Hepatic stellate cell (primary cell): ENCODE measurements at places on chromosomes 16 and 17.
A peak's percentile ranks its signal among the peaks of the same experiment; 100 is the strongest.

DNA sequence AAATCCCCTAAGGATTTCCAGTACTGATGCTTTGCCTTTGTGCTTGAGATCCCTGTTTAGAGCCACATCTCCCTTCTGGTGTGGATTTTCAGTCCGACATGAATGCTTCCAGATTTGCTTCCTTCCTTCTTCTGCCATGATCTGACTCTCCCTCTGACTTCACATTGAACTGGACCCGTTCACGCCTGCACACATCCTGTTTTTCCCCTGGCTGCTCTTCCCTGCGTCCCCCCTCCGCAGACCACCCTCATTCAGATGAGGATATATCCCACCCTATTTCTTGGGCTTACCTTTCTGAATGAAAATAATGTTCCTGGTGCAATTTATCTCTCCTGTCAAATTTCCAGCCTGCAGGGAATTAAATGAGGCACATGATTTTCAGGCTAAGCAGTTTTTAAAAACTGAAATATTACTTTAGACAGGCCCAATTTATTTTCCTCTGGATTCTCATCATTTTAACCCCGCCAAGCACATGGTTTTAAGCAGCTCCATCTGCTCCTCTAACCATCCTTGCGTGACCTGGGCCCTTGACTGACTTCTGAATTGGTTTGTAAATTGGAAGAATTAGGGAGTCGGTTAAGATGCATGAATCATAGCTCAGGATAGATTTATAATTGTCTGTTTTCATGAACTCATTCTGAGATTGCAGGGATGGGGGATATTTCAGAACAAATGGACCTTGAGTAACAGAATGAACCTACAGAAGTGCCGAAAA is 59.2 kb downstream of the BMERB1 start:
- peak; percentile 28 for DNase-seq

GRCh38 chr17:76193591-76193990 is 46.7 kb downstream of the RNF157 start:
- DNase-seq = no peak

DNA sequence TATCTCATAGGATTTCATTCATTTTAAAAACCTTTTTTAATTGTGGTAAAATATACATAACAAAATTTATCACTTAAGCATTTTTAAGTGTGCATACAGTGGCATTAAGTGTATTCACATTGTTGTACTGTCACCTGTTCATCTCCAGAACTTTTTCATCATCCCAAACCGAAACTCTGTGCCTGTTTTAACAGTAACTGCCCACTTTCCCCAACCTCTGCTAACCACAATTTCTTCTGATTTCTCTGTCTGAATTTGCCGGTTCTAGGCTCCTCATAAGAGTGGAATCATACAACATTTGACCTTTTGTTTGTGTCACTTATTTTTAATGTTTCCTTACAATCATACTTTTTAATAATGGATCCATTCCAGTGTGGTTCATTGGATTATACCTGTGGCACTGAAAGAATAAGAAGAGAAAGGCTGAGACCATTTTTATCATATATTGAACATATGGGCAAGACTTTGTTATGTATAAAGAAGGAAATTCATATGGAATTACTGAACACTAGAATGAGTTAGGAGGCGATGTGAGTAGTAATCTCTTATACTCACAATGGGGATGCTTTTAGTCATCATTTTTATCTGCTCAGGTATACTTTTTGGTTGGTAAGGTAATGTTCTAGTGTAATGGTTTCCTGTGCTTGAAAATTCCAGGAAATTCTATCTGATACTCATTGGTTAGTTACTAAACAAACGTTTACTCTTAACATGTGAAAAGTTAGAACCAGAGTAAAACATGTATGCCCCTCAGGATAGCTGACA is 10.8 kb downstream of the CYLD start:
- DNase-seq = no peak

DNA sequence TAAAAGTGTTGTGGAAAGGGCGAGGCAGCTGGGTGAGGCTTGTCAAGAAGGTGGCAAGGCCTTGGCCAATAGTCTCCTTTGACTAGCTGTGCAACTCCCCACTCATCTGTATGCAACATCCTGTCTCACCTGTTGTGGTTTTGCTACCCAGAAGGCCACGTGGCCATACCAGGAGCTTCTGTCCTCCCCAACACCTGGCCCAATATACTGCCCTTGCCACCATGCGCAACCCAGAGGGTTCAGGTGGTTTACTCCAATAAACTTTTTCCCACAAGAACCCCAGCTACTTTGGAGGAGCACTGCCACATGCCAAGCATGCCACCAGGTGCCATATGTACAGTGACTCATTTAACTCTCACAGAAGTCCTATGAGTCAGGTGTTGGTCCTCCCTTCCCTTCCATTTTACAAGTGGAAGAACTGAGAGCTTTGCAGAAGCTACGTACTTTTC is 10.2 kb downstream of the MYO19 start:
- DNase-seq = no peak

DNA sequence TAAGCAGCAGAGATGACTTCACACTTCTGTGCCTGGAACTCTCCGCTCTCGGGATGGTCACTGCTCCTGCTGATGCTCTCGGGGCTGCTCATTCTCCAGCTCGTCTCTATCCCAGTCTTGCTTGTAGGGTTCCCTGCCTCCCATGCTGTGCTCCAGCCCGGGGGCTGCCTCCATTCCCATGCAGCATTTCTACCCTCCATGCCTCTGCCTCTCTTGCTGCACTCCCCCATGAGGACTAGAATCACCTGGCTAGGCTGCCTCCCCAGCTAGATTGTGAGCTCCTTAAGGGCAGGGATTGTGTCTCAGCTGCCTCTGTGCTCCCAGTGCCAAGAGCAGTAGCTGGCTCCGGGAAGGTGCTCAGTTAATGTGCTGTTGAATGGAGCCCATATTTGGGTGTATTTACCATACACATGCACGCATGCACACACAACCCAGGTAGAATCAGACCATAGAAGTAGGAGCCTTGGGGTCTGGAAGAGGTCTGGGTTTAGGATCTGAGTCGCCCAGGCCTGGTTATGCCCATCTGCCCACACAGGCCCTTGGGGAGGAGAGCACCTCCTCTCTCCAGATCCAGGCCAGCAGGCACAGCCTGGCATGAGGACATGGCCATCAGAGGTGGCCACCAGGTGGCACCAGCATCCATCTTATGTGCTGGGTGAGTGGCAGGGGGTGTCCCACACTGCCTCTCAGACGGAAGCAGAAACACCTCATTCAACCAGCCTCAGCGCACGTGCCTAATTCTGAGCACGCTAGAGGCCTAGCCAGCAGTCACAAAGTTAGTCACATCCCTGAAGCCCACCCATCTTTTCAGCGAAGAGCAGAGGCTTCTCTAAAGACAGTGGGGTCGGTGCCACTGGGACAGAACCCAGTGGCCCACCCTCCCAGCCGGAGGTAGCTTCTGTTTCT is 9.3 kb downstream of the GIT1 start:
- peak; percentile 95 for DNase-seq

DNA sequence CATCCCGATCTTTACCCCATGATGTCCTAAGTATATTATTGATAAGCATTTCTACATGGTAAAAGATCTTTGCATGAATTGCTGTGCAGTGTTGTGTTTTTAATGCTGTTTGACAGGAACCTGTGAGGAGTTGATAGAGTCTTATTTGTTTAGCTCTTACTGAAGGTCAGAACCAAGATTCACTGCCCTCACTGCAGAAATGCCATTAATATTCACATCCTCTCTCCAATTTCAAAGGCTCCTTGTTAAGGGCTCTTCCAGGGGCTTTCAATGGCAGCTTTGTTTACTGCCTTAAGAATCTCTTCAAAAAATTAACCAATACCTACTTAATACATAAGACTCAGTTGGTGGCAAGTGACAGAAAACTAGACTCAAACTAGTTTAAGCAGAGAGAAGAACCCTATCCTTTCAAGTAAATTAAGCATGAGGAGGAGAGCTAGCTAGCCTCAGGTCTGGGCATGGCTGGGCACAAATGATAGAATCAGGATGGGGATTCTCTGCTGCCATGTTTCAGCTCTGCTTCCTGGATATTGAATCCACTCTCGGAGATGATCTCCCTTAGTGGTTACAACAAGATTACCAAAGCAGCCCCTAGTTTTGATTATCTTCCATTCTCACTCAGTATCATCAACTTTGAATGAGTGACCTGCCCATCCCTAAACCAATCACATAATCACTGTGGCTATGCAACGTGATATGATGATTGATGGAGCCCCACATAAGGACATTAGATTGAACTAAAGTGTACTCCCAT is 311.8 kb downstream of the CDH11 start:
- DNase-seq = no peak

- DNase-seq = no peak
These were observed 9.5 kb upstream of the IGFBP4 start for GRCh38 chr17:40433551-40434415.

GRCh38 chr17:14300575-14301278 is at the start of gene HS3ST3B1:
HS3ST3B1 (plus strand) TSS chr17:14301081; CDS start chr17:14301519, 438 bp downstream.
- DNase-seq = peak; percentile 99

DNA sequence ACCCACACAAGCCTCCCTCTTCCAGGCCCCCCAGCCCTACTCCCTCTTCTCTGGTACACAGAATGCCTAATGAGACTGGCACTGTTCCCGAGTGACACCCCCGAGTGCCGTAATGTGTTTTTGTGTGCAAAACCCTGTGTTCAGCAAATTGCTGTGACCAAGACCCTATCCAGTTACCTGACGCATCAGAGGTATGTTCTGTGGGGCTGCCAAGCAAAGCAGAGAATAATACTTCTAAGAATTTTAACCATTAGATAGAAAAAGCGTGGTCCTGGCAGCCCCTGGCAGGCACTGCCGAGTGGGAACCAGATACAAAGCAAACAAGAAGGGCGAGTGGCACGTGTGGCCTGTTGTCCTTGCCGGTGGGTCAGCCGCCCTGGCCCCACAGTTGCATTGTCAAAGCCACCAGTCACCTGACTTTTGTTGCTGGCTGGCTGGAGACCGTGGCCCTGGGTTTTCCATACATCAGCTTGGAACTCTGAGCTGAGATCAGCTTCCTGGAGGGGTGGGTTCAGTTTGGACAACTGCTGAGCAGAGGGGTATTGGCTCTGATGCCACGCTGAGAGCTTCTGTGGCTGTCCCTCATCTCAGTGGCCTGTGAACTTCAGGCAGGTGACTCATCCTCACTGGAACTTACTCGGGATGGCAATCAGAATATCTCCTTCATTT is 69.1 kb upstream of the BRD7 start:
- DNase-seq = no peak

GRCh38 chr17:73030501-73030921 is 62.0 kb downstream of the SLC39A11 start:
- DNase-seq = no peak
